ENCODE measurements at places on chromosomes 6 and 20. TPM values are rescaled to one million over a fixed set of nuclear protein-coding genes. Genes with fewer than 3 reads are reported as not detected.

The ULBP2 gene
- total RNA-seq, result 0.25 TPM

The MUC21 gene
- total RNA-seq, result not detected

The CDSN gene
- total RNA-seq, result not detected

The SYNDIG1 gene
- total RNA-seq, result not detected

The RUNX2 gene
- total RNA-seq, result 0.42 TPM
